Upper lobe of left lung (tissue), 6 donors: ENCODE measurements at places on chromosomes 12 and 14.

DNA sequence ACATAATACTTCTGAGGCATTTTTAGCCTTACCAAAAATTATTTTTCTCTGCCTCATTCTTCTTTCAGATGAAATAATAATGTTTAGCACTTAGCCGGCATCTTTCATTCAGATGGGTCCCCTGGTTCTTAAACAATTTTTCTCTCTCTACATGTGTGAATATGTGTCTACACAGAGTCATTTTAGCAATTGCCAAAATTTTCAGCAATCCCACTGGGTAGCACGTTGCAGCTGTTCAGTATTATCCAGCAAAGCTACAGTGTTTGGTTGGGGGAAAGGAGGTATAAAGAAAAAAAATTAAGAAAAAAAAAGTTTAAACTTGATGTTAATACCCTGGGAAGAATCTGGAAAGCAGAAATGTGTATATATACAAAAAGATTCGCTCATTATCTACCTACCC is 160.5 kb upstream of the TRHDE start:
- DNase-seq: no peak

DNA sequence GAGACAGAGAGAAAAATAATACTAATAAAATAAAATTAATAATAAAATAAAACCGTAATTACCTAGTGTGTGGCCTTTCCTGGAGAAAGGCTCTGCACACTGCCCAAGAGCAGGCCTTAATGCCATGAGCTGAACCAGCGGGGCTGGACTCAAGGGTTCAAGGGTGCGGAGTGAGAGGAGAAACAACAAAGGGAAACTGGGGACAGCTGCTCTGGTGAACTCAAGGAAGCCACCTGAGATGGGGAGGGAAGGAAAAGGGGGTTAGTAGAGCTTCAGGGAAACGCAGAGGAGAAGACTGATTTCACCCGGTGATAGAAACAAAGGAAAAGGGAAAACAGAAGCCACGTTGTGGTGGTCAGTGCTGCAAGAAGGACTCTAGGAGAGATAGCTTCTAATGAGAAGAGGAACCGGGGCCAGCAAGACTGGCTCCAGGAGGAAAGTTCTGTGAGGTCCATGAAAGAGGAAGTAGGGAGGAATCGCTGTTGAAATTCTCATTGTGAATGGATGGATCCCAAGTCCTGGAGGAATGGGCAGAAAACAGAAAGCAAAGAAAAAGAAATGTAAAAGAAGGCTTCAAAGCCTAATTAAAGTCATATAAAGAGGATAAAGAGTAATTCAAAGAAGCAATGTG is 48.3 kb upstream of the BCL2L14 start:
- no peak for DNase-seq

- DNase-seq: no peak
Observed at GRCh38 chr12:115798309-115798917, 479.1 kb downstream of the MED13L start.

- DNase-seq: no peak
Observed at GRCh38 chr12:59823567-59823966, 227.7 kb downstream of the SLC16A7 start.

GRCh38 chr12:323507-323906 is 60.9 kb upstream of the SLC6A13 start:
- DNase-seq: no peak

DNA sequence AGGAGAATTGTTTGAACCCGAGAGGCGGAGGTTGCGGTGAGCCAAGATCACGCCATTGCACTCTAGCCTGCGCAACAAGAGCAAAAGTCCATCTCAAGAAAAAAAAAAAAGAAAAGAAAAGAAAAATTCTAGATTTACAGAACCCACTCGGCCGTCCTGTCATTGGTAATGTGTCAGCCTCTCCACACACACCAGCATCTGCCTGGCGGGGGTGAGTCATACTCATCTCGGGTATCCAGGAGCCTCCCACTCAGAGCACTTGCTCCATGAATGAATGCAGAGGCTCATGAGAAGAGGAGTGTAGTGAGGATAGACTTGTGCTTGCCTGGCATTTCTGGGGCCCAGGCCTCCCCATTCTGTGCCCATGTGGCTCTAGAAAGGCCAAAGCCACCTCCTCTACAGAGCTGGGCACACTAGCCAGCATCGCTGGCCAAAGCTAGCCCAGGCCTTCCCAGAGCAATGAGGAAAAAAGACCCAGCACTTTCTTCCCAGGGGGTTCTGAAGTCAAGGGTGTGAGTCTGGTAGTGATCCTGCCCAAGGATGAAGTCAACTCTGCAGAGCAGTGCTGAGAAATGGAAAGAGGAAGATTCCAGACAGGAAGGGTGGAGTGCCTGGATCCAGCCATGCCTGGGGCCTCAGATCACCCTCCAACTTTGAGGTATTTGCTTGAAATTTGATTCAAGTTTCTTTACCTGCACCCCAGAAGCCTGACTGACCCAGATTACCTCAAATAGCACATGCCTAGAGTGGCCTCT is 31.2 kb upstream of the KLC1 start:
- DNase-seq: no peak

- no peak for DNase-seq
Observed at GRCh38 chr12:118645219-118645618, 268.9 kb downstream of the SUDS3 start.

- no peak for DNase-seq
Observed at GRCh38 chr12:94736004-94736403, 85.6 kb upstream of the TMCC3 start.

DNA sequence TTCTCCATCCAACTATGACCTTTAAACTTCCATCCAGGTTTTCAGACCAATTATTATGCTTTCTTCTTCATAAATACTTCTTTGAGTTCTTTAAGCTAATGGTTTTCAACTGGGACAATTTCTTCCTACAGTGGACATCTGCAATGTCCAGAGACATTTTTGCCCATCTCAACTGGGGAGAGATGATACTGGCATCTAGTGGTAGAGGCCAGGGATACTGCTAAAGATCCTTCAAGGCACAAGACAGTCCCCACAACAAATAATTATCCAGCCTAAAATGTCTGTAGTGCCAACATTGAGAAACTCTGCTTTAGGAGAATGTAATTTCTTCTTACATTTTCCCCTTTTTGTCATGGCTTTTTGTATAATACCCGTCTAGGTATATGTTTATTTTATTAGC is 10.6 kb downstream of the TRHDE start:
- no peak for DNase-seq

DNA sequence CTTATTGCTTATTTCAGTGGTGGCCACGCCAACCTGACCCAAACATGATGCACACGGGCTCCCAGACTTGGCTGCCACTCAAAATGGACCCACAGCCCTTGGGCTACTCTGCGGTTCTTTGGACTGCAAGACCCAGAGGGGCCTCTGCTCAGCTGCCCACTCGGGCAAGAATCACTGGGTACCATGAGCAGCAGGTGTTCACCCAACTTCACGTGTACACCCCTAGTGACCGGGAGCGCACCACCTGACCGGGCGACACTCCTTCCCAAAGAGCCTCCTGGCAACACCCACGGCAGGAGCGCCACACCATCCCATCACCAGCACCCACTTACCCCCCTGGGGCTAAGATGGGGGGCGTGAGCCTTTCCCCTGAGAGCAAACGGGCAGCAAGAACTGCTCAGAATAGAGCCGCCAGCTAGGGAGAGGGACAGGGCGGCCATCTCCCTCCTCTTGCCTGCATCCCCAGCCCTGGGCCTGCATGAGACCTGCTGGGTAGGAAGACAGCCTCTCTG is 32.0 kb downstream of the CCNK start:
- DNase-seq: peak; percentile 21

DNA sequence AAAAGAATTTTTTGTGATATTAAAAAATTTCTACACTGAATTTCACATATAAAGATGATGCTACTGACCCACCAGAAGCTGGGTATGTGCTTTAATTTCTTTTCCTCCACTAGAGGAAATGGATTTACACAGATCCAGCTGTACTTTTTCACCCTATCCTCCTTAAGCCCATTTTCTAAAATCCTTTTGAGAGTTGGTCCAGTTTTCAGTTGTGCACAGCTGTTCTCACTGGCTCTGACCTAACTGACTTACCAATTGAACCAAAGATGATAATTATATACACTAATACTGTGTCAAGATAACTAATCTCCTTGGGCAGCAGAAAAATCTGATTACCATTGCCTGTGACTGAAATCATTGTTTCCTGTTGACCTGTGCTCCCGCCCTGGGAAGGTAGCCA is 108.5 kb downstream of the ZFC3H1 start:
- DNase-seq: no peak

DNA sequence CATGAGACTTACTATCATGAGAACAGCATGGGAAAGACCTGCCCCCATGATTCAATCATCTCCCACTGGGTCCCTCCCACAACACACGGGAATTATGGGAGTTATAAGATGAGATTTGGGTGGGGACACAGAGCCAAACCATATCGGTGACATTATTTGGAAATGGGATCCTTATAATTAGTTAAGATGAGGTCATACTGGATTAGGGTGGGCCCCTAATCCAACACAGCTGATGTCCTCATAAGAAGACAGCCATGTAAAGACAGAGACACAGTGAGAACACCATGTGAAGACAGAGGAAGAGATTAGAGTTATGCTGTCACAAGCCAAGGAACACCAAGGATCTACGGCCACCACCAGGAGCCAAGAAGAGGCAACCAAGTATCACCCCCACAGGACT is 161.7 kb downstream of the SPTSSA start:
- DNase-seq: no peak

GRCh38 chr12:38411426-38411825 is 94.9 kb downstream of the ALG10B start:
- DNase-seq: no peak

DNA sequence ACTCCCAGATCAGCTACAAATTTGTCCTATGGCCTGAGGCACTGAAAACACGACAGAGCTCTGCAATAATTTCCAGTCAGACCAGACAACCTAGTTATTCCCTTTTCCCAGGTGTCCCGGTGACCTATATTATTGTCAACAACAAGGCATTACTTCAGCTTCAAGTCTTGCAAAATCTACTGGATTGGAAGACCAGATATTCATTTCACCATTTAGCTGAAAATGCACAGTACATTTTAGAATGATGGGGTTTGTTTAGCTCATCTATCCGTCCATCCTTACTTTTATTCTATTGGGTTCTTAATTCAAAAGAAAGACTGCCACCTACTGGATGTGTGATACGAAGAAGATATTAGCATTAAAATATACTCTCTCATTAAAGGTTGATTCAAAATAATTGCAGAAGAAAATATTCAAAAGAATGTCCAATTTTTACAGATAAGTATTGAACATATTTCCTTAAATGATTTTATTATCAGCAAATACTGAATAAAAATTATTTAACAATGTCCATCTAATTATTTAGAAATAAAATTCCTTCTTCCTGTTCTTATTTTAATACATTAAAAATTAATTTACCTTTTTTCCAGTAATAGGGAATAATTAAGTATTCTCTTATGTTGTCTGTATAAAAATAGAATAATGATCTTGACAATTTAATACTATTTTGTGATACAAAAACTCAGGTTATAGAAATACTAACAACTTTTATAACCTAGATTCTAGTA is 244.9 kb upstream of the LRIG3 start:
- DNase-seq: no peak

DNA sequence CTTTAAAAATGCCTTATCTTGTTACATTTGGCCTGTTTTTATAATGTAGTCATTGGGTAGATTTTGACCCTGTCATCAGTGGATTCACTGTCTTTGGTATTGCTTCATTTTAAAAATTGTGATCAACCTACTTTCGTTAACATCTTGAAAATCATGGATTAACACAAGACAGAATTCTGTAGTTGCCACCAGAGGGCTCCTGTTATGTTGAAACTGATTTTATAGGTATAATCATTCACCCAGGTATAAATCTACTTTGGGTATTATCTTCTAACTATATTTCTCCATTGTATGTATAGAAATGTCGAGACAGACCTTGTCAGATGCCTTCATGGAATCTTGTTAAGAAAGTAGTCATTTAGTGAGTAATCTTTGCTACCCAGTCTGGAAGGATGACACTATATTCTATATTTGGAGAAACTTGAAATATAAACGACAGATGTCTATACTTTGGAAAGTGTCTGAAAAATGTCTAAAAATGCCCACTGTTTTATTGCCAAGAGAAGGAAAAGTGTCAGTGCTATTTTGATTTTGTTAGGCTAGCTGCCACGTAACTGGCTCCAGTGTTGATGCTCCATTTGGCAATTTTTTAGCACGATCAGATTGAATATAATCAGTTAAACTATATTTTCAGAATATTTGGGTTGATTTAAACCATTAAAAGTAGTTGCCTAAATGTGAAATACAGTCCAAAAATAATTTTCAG is 129.4 kb downstream of the PELI2 start:
- no peak for DNase-seq

- peak; percentile 54 for DNase-seq
Observed at GRCh38 chr12:95694136-95694535, 96.4 kb downstream of the NTN4 start.

DNA sequence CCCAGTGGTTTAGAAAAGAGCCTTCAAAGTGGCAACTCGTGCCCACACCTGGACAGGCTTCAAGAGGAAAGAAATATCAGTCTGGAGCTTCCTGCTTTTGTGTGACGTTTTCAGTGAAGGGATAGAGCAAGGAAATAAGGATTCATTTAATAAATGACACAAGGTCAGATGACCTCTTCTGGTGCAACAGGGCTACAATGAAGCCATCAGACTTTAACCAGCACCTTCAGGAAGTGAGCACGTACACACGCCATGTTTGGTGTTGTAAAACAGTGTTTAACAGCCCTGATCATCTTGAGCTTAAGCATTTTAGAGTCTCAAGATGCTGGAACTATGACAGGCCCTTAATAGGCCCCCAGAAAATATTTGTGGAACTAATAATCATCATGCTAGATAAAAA is 59.1 kb downstream of the CCDC60 start:
- no peak for DNase-seq

GRCh38 chr12:54036620-54037359 is 3.9 kb downstream of the HOXC5 start:
- no peak for DNase-seq

GRCh38 chr12:40953076-40953475 is 235.0 kb upstream of the PDZRN4 start:
- no peak for DNase-seq

DNA sequence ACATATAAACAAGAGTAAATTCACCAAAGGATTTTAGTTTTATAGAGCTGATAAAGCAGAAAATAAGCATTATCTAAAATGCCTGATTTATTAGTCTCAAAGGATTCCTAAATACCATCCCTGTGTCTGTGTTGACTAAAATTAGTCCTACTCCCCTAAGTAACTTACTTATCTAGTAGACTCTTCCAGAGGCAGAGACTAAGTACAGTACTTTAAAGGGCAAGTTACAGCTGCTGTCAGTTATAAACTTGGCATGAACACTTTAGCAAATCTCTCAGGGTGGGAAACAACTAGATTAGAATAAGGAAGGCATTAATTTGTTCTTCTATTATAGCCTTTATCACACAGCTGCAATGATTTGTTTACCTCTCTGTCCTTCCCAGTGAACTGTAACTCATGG is 46.0 kb downstream of the ATP2B1 start:
- DNase-seq: no peak

GRCh38 chr14:73153272-73153671 is 17.0 kb downstream of the PSEN1 start:
- no peak for DNase-seq

GRCh38 chr12:7583471-7583870 is 79.9 kb upstream of the CD163 start:
- DNase-seq: peak; percentile 38

- DNase-seq: no peak
Observed at GRCh38 chr14:92635896-92636295, 112.5 kb downstream of the LGMN start.

- DNase-seq: peak; percentile 46
Observed at GRCh38 chr12:132578118-132578517, 32.3 kb downstream of the LRCOL1 start.
